Activated B cell treated with CpG ODN at 0.5 μM for 24 hours (primary cell): ENCODE measurements at places on chromosomes 12 and 14. TPM values are rescaled to one million over a fixed set of nuclear protein-coding genes. Genes with fewer than 3 reads are reported as not detected.

DNA sequence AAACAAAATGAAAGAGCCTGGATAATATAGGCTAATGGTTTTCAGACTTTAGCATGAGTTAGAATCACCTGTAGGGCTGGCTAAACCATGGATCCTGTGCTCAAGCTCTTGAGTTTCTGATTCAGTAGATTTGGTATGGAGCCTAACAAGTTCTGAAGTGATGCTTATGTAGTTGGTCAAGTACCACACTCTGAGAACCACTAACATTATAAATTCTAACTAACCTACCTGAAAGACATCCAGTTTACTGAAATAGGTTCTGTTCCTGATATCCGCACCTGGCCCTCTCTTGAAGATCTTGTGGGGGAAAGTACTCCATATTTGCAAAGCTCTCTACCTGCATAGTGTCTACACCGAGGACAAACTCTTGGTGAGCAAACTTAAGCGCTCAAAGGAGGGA is 59.4 kb upstream of the VSX2 start:
- no peak for DNase-seq
- no peak overlapping the region for H3K4me3 ChIP-seq
- no peaks in the 10 kb centered on the region for H3K4me1 ChIP-seq
- H3K36me3 ChIP-seq: peaks cover 4% of the 10 kb centered on the region

WNT1 gene
- total RNA-seq: not detected in 2 replicates

DNA sequence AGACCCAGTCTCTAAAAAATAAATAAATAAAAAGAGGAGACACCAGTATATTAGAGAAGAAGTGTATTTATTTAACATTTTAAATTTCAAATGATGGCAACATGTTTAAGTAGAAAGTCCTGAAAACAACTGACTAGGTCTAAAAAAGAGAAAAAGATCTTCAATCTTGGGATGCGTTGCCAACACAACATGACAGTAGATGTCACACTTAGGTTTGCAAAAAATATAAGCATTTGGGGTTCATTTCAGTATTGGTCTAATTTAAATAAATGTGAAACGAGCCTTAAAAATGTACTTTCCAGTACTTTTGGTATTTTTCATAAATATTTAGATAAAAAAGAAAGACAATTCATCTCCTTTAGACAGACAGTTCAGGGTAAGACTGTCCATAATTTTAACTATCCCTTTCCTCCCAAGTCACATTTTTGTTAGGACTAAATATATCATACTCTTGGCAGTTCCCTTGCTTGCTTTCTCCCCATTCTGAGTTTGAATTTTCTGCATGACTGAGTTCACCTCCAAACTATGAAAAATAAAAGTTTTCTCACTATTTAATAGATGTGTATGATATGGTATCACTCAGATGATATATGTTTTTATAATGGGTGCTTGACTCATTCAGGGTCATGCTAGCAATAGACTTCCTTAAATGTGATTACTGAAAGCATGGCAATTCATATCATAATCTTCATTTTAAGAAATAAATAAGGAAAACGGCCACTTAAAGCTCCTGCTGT is 4.3 kb downstream of the C14orf93 start:
- H3K4me3 ChIP-seq: peak overlapping the region; percentile 94
- DNase-seq: no peak
- peak overlapping the region; percentile 97 for H3K27ac ChIP-seq
- peaks cover 11% of the 10 kb centered on the region for H3K36me3 ChIP-seq
- H3K27me3 ChIP-seq: no peaks in the 10 kb centered on the region

- peaks cover 6% of the 10 kb centered on the region for H3K27me3 ChIP-seq
- H3K27ac ChIP-seq: no peak overlapping the region
- no peaks in the 10 kb centered on the region for H3K4me1 ChIP-seq
- DNase-seq: no peak
- no peak overlapping the region for H3K4me3 ChIP-seq
Observed at GRCh38 chr12:71476513-71476912, 36.9 kb downstream of the LGR5 start.

ASCL1 gene
- total RNA-seq: 0.07 TPM in 1 of 2 replicates, not detected in the other

CCDC184 gene
- total RNA-seq: 0.18 and 0.29 TPM in 2 replicates

KCNA1 gene
- 0.04 TPM in 1 of 2 replicates, not detected in the other for total RNA-seq

- peaks cover 77% of the 10 kb centered on the region for H3K36me3 ChIP-seq
- H3K4me3 ChIP-seq: no peak overlapping the region
- DNase-seq: no peak
- H3K27me3 ChIP-seq: no peaks in the 10 kb centered on the region
- peak overlapping the region; percentile 83 for H3K27ac ChIP-seq
Observed at GRCh38 chr12:46360908-46361666, 11.5 kb downstream of the SLC38A2 start.

GRCh38 chr12:5246196-5246595 is 185.7 kb upstream of the NTF3 start:
- no peaks in the 10 kb centered on the region for H3K4me1 ChIP-seq
- DNase-seq: no peak
- H3K36me3 ChIP-seq: no peaks in the 10 kb centered on the region
- no peaks in the 10 kb centered on the region for H3K27me3 ChIP-seq
- no peak overlapping the region for H3K4me3 ChIP-seq

DNA sequence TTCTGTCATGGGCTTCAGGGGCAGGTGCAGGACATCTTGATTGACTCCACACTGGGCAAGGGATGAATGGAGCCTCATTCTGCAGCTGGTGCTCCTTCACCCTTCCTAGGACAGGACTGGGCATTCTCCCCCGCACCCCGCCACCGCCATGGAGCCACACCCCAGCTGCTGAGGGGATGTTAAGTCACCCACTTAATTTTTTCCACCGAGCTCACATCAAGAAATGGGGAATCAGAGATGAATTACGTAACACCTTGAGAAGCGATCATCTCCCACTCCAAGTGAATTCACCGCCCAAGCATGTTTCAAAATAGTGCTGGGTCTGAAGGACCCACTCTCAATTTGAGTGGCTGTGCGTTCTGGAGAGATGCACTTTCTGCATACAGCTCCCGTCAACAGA is 94.2 kb downstream of the EML1 start:
- H3K4me3 ChIP-seq: no peak overlapping the region
- H3K27ac ChIP-seq: no peak overlapping the region
- H3K36me3 ChIP-seq: no peaks in the 10 kb centered on the region
- no peaks in the 10 kb centered on the region for H3K4me1 ChIP-seq
- H3K27me3 ChIP-seq: peaks cover 11% of the 10 kb centered on the region

DNA sequence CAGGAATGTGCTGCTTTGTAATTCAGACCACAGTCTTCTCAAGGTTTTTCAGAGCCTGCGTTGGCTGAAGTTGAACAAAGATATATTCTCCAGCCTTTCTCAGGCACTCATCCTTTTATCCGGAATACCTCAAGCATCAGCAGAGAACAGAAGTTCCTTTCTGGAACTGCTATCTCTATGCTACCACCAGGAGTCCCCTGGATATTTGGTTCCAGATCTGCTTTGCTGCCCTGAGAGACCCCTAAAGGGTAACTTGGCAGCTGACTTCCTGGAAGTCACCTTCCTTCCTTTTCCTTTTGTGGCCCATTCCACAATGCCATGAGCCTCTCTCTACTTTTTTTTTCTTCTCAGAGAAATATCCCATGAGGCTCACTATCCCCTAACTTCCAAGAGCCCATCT is 188.2 kb downstream of the PLCZ1 start:
- H3K36me3 ChIP-seq: no peaks in the 10 kb centered on the region
- DNase-seq: no peak
- no peak overlapping the region for H3K27ac ChIP-seq

PMEL gene
- 0.27 TPM in 1 of 2 replicates, not detected in the other for total RNA-seq

TULP3 gene
- total RNA-seq: 7.0 and 7.3 TPM in 2 replicates

GRCh38 chr14:100780246-100780645 is 45.7 kb upstream of the MEG3 start:
- no peaks in the 10 kb centered on the region for H3K36me3 ChIP-seq
- H3K27me3 ChIP-seq: no peaks in the 10 kb centered on the region
- DNase-seq: no peak
- H3K4me3 ChIP-seq: no peak overlapping the region

PGF gene
- total RNA-seq: not detected in 2 replicates

DNA sequence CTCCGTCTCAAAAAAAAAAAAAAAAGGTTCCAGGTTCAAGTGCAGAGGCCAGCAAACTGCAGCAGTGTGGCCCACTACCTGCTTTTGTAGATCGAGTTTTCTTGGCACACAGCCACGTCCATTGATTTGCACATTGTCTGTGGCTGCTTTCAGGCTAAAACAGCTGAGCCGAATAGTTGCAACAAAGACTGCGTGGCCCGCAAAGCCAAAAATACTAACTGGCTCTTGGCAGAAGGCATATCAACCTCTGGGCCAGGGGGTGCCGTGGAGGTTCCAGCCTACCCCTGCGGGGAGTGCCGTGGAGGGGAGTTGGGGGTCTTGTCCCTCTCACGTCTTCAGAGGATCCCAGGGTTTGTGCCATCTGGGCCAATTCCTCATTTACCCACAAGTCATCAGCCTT is 170.1 kb downstream of the ADGRD1 start:
- H3K27ac ChIP-seq: no peak overlapping the region
- peaks cover 1% of the 10 kb centered on the region for H3K27me3 ChIP-seq
- no peaks in the 10 kb centered on the region for H3K36me3 ChIP-seq
- H3K4me1 ChIP-seq: no peaks in the 10 kb centered on the region
- DNase-seq: no peak

- H3K27ac ChIP-seq: no peak overlapping the region
- H3K4me1 ChIP-seq: peaks cover 56% of the 10 kb centered on the region
- H3K4me3 ChIP-seq: peak overlapping the region; percentile 52
- no peaks in the 10 kb centered on the region for H3K27me3 ChIP-seq
- H3K36me3 ChIP-seq: no peaks in the 10 kb centered on the region
- no peak for DNase-seq
Observed at GRCh38 chr14:91847693-91848092, 19.6 kb downstream of the TC2N start.

GRCh38 chr14:24435998-24436354 is 6.2 kb downstream of the KHNYN start:
- peaks cover 90% of the 10 kb centered on the region for H3K36me3 ChIP-seq
- H3K4me3 ChIP-seq: no peak overlapping the region
- H3K27ac ChIP-seq: peak overlapping the region; percentile 41
- DNase-seq: no peak
- peaks cover 72% of the 10 kb centered on the region for H3K4me1 ChIP-seq

DNA sequence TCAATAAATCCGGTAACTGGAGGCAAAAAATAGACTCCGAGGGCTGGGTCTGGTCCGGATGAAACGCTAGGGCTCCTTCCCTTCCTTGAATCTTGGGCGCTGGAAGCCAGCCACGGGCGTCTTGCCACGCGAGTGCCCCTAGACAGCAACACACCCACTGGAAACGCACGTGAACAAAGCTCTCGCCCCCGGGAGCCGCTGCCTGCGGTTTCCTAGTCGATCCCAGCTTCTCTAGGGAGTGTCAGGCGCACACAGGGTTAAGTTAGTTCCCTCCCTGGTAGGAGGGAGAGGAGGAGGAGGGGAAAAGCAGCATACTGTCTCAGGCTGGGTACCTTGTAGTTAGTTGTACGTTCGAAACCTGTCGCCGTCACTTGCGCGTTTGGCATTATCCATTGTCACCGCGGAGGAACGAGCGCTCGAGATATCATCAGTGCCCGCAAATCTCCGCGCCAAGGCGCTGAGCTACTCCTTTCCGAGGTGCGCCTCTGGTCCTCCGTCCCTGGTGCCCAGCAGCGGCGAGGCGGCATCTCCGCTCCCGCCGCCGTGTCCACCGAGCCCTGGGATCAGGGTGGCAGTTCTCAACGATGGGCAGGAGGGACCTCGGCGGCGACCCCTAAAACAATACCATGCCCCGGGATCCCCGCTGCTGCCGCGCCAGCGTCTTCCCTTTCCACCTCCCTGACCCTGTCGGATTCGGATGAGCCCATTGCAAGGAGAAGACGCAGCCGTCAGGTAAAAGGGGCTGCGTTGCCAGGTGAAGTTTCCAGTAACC is at the start of gene FLRT2:
TSS of gene FLRT2 (plus strand) at position 342 of the 772 bp plus-strand sequence. CDS start 91,371 bp downstream, outside the sequence.
- no peaks in the 10 kb centered on the region for H3K36me3 ChIP-seq
- peaks cover 4% of the 10 kb centered on the region for H3K4me1 ChIP-seq
- no peak within 1 kb of the TSS for H3K4me3 ChIP-seq
- no peak within 1 kb of the TSS for H3K27ac ChIP-seq
- DNase-seq: no peak

DNA sequence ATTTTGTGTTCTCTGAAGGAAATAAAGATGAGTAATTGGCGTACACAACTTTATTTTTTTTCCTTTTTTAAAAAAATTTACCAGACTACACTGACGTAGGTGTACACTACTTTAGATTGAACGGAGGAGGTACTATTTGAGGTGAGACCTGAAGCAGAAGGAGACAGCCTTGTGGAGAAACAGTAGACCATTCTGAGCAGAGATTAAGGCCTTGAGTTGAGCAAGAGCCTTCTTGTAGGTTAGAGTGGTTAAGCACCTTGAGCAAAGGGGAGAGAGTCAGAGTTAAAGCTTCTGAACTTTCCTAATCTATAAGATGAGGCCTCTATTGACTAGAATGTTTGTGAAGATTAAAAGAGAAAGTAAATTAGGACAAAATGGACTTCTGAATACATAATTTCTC is 2.5 kb downstream of the LEMD3 start:
- peaks cover 18% of the 10 kb centered on the region for H3K36me3 ChIP-seq
- no peak overlapping the region for H3K27ac ChIP-seq
- peaks cover 43% of the 10 kb centered on the region for H3K4me1 ChIP-seq
- H3K4me3 ChIP-seq: peak overlapping the region; percentile 55
- H3K27me3 ChIP-seq: no peaks in the 10 kb centered on the region

DNA sequence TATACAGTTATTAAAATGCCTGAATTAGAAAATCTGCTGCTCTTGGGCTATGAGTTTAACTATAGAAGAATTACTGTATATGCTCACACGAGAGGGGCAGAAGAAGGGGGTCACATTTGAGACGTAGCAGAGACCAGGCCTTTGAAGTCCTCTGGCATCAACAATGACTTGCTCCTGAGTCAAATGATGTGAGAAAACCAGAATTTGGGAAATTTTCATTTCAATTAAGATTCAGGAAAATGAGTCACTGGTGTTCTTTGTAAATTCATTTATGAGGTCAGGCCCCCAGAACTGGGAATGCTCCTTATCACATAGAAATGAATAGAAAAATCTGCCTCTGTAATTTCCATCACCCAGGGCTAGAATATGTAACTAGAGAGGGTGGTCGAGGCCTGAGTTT is 92.9 kb downstream of the APAF1 start:
- H3K27ac ChIP-seq: no peak overlapping the region
- no peaks in the 10 kb centered on the region for H3K4me1 ChIP-seq
- peaks cover 34% of the 10 kb centered on the region for H3K36me3 ChIP-seq
- DNase-seq: no peak
- H3K27me3 ChIP-seq: peaks cover 2% of the 10 kb centered on the region

GRCh38 chr12:75289753-75290152 is 40.4 kb downstream of the CAPS2 start:
- no peak overlapping the region for H3K4me3 ChIP-seq
- no peaks in the 10 kb centered on the region for H3K36me3 ChIP-seq
- no peak overlapping the region for H3K27ac ChIP-seq
- H3K4me1 ChIP-seq: no peaks in the 10 kb centered on the region
- DNase-seq: no peak

CD63 gene
- total RNA-seq: 104 and 111 TPM in 2 replicates

GPRC5A gene
- total RNA-seq: not detected in 2 replicates
